ENCODE measurements at places on chromosomes 5 and 9.

- no peak for DNase-seq
These were observed 399.2 kb upstream of the GRAMD2B start for GRCh38 chr5:126023994-126024441.

GRCh38 chr5:96565582-96566265 is 96.5 kb upstream of the CAST start:
- DNase-seq: no peak

DNA sequence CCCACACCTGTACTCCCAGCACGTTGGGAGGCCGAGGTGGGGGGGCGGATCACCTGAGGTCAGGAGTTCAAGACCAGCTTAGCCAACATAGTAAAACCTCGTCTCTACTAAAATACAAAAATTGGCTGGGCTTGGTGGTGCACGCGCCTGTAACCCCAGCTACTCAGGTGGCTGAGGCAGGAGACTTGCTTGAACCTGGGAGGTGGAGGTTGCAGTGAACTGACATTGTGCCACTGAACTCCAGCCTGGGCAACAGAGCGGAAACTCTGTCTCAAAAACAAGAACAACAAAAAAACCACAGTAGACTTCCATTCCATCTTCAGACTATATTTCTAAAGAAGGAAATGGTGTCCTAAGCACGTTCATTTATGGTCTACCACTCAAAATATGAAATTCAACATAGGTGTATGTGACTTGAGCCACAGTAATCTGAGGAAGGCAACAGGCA is 14.2 kb upstream of the SERINC5 start:
- DNase-seq: peak; percentile 34

GRCh38 chr5:169934990-169935389 is 45.3 kb downstream of the INSYN2B start:
- DNase-seq: no peak

DNA sequence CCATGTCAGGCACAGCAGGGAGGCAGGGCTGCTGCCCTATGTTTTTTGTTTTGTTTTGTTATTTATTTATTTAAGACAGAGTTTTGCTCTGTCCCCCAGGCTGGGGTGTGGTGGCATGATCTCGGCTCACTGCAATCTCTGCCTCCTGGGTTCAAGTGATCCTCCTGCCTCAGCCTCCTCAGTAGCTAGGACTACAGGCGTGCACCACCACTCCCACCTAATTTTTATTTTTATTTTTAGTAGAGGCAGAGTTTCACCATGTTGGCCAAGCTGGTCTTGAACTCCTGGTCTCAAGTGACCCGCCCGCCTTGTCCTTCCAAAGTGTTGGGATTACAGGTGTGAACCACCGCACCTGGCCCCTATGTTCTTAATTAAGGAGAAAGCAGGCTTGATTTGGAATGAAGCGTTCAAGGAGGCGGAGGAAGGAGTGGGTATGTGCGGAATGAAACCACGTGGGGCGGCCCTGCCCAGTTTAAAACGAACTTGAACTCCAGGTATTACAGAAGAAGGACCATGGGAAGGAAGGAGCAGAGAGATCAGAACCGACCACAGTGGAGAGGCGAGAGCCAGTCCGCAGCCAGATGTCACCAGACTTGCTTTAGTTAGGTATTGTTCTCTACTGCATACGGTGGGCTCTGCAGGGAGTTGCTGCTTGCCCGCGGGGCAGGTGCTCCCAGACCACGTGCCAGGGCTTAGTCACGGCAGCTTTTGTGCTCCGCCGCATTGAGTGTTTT is 34.9 kb upstream of the EPB41L4B start:
- no peak for DNase-seq

GRCh38 chr5:7763621-7764072 is 87.3 kb downstream of the CFAP90 start:
- no peak for DNase-seq
